ENCODE measurements at places on chromosomes 6 and 20.

DNA sequence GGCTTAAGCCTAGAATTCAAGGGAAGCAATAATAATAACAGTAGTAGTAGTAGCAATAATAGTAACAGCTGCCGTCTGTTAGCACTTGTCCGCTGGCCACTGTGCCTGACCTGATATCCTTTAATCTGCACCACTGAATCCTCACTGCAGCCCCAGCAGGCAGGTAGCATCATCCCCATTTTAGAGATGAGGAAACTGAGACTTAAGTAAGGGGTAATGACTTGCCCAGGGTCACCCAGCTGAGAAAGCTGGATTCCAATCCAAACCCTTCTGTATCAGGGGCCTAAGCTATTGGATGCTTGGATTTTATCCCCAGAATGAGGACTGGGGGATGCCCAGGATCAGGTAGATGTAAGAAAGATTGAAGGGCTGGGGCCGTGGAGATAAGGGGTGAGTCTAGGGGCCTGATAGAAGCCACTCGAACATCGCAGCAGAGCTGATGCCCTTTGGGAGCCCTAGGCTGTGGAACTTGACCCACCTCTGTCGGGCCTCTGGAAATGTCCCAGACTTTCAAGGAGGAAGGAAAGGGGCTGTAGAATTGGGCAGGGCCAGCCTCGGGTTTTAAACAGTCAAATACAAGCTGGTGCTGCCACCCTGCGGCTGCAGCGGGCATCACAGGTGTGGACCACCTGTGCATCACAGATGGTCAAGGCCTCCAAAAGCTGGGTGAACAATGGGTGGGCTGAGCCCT is 102.1 kb upstream of the MYL9 start:
- DNase-seq = peak; percentile 56

DNA sequence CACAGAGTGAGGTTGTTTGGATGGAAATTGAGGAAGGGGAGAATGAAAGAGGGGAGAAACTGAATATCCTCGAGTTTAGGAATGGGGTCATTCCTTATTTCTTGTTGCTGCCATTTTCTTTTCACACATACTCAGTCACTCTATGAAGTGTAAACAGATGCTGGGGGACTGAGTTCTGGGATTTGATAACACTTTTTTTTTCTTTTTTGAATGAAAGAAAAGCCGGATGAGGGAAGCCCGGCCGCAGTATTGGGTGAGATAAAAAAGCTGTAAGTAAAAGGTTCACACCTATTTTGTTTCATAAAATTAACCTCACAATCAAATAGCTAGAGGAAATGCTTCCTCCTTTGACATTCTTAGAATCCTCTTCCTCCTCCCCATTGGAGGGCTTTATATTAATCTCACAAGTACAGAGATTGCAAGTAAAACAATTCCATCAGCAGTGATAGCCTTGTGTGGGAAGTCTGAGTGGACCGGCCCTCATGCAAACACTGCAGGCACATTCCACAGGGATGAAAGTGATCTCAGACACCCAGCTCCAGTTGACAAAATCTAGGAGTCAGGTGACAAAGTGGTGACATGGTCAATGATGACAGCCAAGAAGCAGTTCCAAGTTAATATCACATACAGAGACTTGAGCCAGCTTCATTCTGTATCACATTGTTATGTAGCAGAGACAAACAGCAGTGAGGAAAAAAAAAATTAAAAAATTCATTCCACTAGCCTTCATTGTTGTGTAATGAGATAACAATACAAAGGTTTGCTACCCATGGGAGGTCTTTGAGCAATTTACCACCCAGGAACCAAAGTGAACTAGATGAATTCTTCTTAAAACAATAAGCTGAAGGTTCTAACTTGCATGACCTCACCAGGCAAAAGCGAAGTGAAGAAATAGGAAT is 391.1 kb upstream of the HSF2 start:
- DNase-seq = no peak

DNA sequence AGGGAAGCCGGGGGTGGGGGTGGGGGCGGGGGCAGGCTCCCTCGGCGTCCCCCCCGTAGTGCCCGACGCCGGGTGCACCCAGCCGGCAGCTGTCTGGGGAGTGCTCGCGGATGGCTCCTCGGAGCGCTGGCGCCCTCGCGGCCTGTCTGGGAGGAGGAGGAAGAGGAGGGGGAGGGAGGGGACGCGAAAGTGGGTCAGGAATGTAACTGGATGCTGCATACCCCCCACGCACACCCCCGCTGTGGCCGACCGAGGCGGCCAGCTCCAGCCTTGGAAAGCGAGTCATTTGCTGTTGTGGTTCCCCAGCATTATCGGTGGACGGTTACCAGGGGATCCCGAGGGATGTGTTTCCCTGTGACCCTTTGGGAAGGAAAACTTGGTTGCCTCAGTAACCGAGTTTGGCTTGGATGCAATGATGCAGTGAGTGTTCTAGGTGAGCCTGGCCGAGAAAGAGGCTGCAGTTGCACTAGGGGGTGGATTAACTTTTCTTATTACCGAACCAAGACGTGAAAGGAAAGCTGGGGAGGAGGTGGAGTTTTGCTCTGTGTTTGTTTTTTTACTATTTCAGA is 55.2 kb upstream of the RREB1 start:
- DNase-seq = peak; percentile 60

GRCh38 chr20:16132036-16132798 is 441.0 kb downstream of the KIF16B start:
- DNase-seq = no peak

- peak; percentile 42 for DNase-seq
These were observed 585 bp downstream of the PSMB9 start for GRCh38 chr6:32854376-32855178.

DNA sequence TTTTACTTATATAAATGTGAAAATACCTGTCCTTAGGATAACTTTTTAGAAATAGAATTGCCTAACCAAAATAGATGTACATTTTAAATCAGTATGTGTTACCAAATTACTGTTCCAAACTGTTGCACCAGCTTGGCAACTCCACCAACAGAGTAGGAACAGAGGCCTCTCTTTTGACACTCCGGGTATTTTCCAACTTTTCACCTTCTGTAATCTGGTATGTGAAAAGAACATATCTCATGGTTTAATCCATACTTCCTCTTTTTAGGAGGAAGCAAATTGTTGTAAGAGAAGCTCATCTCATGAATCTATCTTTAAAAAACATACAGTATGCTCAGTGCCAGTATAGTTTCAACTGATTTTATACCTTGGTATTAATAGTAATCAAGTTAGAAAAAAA is 24.9 kb downstream of the RNF144B start:
- no peak for DNase-seq

- DNase-seq = no peak
These were observed 199.4 kb upstream of the ZNF217 start for GRCh38 chr20:53792946-53793536.

DNA sequence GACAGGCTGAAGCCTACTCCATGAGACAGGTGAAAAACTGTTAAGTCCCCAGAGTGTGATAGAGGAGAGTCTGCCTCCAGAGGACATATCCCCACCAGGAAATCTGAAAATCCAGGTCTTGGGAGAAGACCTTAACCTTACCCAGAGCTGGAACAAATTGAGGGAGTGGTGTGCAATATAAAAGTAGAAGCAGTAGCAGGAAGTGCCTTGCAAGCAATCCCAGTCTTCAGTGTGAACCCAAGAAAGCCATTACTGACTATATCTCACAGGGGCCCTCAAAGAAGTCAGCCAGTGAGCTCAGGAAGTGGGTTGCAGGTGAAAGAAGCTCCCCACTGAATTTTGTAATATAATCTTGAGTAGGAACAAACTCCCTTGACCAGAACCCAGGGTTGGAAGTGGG is 41.9 kb upstream of the PKIB start:
- no peak for DNase-seq

GRCh38 chr6:40523505-40524172 is 63.5 kb downstream of the LRFN2 start:
- DNase-seq = no peak

- no peak for DNase-seq
These were observed 35.3 kb downstream of the CD2AP start for GRCh38 chr6:47512872-47513271.

DNA sequence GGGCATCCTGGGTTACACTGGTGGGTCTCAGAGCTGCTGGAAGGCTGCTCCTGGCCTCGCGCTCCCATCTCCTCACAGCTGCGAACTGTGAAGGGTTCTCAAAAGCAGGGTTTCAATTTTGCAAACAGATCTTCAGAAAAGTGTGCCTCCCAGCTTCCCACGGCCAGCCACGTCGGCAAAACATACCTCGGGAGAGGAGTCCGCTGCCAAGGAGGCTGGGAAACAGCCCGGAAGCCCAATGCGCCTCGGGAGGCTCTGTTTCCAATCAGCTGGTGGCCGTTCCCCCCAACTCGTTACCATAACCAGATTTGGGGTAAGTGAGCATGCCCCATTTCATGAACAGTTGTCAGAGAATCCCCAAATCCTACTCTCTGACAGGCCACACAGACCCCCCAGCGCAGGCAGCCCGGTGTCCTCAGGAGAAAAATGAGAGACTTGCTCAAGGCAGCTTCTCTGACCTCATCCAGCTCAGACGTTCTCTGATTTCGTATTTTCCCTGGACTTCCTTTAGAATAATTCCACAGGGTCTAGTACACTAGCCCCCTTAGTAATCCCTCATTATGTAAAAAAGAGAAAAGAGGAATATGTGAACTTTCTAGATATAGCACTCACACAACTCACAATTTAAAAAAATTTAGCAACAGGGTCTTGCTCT is 98.4 kb downstream of the SNX5 start:
- no peak for DNase-seq

DNA sequence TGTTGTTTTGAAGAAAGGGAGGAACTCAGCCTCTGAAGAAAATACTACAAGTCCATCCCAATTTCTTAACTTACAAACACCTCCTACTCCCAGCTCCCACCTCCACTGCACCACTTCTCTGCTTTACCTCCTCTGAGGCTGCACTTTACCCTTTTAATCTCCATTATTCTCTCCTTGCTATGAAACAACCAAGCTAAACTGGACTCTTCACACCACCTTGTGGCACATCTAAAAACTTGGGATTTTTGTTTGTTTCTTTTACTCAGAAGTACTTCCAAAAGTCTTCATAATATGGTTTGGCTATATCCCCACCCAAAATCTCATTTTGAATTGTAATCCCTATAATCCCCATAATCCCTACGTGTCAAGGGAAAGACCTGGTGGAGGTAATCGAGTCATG is 142.2 kb downstream of the MOXD1 start:
- DNase-seq = no peak

DNA sequence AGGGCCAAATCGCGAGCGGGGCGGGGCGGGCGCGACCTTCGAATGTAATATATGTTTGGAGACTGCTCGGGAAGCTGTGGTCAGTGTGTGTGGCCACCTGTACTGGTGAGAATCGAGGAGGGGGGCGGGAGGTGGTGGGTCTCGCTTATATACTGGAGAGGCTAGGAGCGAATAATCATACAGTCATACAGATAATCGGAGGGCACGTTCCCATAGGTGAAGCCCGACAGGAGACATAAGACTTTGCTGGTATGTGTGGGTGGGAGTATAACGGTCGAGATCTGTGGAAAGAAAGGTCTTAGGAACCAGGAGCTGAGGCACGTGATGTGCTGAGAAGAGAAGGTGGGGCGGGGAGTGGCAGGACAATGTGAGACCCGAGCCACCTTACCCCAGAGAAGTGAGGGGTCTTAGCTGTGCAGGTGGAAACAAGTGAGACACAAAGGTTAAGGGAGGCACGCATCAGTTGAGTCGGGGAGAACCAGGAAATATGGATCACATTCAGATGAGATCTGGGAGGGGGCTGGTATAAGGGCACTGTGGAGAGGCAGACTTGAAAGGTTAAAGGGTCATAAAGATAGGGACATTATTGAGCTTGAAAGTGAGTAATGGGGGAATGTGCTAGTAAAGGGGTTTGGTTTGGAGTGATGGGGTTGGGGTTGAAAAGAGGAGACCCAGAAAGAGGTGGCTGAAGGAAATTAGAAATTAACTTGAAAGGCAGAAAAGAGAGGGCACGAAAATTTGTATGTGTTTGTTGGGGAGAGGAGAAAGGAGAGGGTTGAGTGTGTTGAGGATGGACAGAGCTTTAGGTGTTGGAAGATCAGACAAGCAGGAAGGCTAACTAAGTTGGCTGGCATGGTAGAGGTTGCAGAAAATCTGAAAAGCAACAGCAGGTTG is 589 bp downstream of the RNF5 start:
- DNase-seq = no peak

DNA sequence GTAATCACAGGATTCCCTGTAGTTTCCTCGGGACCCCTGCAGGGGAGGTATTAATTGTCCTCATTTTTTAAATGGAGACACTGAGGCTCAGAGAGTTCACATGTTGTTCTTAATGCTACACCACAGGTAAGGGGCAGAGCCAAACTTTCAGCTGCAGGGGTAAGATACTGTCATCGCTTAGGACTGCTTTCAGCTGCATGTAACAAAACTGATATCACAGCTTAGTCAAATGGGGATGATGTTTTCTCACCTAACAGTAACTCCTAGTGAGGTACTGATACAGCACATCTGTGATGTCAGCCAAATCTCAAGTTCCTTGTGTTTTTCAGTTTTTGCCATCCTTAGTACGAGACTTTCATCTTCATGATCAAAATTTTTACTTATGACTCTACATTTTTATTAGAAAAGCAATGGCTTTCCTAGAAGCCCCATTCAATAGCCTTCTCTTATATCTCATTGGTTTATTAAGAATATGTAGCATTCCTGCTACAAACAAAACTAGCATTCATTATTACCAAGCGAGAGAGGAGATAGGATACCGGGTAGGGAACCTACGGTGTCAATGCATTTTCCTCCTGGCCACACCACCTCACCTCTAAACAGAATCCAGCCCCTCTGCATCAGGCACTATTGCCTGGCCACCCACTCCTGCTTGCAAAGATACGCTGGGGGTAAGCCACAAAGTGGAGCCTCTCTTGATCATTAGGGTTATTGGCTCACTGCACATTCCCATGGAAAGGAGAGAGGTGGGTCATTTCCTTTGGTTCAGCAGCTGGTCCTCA is 557.5 kb downstream of the CD83 start:
- no peak for DNase-seq

GRCh38 chr6:23446469-23446967 is 679.5 kb upstream of the NRSN1 start:
- peak; percentile 39 for DNase-seq

- no peak for DNase-seq
These were observed 1.3 kb upstream of the EMILIN3 start for GRCh38 chr20:41367956-41368355.

GRCh38 chr6:215335-216034 is 76.8 kb upstream of the DUSP22 start:
- peak; percentile 18 for DNase-seq

DNA sequence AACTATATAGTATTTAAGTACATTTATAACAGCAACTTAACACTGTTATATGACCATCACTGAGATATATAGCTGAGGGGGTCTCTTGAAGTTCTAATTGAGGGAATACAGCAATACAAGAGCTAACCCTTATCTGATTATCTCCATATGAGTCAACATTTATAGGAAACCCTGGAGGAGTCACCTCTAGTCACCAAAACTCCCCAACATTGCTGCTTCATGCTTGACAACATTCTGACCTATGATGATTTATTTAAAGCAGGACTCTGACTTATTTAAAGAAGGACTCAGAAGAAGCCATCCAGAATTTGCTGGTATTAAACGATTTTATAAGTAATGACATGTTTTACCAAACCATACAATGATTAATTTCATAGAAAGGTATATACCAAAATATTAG is 182.6 kb upstream of the NOX3 start:
- DNase-seq = no peak

GRCh38 chr20:24729896-24730605 is 219.0 kb upstream of the CST7 start:
- DNase-seq = no peak

- DNase-seq = no peak
These were observed 48.4 kb upstream of the NCOA3 start for GRCh38 chr20:47453167-47453782.
